Hematopoietic multipotent progenitor cell (in vitro differentiated cells): ENCODE measurements at places on chromosomes 12 and 14.

DNA sequence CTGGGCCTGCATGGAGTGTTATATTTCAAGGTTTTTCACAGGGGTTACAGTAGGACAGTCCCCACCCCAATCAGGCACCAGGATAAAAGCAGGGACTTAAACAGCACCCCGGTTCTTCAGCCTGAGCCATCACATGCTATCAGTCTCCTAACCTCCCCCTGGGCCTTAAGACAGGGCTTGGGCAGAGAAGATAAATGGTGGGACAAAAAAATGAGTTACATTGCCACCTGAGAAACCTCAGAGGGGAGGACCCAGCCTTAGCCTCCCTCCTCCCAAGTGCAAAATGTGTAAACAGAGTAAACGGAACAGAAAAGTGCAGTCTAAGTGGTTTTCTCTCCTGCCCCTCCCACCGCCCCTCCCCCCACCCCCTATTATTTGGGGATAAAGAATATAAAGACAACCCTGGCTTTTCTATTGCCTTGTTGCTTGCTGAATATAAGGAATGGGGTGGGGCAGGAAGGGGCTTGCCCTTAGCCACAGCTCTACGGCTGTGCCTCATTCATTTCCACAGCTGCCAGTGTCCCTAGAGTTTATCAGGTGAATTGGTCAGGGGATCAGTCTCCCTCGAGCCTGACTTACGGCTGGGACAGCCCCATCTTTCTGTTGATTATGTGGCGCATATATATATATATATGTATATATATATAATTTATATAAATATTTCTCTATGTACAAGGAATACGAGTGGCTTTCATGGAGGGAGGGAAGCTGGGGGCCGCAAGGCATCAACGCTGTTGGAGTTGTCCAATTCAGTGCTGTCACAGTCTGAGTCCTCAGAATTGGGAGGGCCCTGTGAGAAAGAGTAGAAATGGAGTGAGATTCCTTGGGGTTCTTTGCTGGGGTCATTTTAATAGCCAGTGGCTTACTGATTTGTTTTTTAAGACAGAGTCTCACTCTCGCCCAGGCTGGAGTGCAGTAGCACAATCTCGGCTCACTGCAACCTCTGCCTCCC is 18.5 kb downstream of the MAP3K12 start:
- no peak for DNase-seq

DNA sequence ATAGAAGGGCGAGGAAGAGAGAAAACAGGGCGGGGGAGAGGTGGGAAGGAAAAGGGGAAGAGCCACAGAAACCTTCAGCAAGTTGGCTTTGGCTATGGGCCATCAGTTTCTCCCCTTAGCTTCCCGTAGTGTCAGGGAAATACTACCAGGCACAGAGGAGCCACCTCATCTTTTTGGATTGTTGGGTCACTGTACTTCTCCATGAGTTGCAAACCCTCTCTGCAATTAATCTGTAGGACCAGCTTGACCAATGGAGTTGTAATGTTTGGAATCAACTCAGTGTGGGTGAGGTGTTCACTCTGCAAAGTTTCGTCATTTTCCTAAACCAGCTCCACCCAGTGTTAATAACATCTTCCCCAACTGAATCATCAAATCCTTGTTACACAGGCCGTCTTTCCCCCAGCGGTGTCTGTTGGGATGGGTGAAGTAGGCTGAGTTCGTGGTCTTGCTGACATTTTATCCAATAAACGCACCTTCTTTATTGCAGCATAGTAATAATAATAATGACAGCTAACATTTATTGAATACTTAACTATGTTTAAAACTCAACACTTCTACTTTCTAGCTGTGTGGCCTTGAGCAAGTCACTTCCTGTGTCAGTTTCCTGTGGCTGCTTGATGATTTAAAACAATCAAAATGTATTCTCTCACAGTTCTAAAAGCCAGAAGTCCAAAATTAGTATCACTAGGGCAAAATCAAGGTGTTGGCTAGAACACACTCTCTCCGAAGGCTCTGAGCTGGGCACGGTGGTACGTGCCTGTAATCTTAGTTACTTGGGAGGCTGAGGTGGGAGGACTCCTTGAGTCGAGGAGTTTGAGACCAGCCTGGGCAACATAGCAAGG is 8.1 kb upstream of the GLTP start:
- no peak for DNase-seq

GRCh38 chr14:92121207-92121669 is 268 bp downstream of the NDUFB1 start:
- DNase-seq, result no peak

DNA sequence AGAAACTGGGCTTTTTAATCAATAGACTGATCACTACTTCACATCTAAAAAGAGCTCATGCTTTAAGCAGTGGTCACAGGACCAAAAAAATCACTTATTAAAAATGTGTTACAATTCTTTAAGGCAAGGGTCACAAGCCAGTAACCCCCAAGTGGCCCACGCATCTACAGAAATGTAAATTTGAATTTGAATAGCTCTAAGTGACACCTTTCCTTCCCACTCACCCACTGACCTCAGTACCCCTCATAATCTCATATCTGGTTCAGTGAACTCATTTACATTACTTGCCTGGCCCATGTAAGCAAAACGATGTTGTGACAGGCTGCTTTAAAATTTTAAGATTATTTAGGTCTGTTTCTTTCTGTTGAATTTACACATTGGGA is 27.4 kb downstream of the NELL2 start:
- DNase-seq, result no peak

DNA sequence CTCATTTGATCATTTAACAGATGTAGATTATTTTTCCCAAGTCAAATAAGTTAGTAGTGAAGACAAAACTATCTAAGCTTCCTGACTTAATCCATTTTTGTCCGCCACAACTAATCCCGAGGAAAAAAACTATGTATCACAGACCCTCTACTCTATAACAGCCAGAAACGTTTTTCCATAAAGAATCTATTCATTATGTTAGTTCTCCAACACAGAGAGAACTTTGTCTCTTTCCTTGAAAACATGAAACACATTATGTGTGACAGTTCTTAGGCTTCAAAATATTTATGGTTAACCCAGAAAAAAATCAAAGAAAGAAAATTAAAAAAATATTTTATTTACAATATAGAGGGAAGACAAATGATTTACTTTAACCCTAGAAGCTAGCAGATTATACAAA is 100.1 kb downstream of the PLEKHG7 start:
- no peak for DNase-seq

DNA sequence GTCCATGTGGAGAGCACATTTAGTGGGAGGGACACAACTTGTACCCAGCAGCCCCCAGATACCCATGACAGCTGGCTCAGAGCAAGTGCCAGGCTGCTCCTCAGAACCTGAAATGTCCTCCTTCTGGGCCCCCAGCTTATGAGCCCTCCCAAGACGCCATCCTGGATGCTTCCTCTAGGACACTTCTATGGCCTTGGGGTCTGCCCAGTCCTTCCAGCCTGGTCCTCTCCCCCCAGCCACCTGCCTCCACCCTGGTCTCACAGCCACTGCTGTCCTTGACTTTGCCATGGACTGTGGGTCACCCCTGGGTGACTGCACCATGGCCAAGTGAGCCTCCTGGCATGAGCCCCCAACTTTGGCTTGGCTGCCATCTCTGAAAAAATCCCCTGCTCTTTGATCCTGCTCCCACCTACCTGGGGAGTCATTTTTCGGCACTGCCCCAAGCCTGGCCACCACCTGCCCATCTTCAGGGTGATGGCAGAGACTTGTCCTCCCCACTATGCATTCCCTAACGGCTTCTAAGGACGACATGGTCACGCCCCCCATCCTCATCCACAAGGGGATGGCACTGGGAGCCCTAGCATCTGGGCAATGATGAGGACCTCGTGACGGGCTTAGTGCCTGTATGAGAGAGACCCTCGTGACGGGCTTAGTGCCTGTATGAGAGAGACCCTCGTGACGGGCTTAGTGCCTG is 323.7 kb downstream of the TMEM121 start:
- DNase-seq, result no peak

- no peak for DNase-seq
These were observed 62.1 kb upstream of the KIF21A start for GRCh38 chr12:39505023-39505422.

DNA sequence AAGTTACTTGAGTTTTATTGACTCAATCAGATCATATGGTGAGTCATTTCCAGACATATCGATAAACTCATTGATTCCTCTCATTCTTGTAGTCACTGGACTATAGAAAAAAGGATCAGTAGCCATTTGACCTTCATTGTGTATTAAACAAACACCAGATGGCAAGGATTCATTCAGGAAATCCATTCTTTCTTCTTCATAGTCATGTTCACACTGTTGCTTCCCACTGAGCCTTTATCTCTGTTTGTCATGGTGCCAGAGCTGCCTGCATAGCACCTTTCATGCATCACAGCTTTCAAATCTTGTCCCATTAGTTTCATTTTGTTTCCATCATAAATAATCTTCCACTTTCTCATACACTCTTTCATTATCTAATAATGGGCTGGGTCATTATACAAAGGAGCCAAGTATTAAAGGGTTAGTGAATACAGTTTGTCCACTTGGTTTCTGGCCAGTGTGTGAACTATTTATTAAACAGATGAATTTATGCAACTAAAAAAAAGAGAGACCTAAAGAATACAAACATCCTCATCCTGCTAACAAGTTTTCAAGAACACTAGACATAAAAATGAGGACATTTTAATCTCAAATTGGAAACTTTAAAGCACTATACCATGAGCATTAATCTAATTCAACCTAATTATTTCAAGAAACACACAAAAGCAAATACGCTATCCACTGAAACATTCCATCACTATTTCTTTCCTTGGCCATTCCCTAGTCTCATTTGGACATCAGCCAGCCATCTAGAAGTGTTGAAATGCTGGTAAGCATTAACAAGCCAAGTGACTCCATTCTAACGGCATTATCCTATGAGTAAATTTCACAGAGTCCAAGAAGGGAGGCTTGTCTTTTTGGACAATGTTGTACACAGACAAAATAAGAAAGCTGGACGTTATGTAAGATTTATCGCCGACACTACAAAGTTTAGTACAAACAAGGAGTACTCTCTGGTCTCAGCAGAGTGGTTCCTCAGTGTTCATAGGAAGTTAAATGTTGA is 476.5 kb downstream of the FOXG1 start:
- no peak for DNase-seq

DNA sequence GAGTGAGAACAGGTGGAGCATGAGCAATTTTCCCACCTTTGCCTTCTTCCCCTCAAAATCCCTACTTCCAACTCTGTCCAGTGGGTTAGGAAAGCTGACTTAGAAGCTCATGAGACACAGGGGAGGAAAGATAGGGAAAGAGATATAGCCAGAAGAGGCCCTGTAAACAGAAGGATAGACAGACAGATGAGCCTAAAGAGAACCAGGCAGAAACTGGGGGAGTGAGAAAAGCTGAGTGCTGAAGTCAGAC is 5.0 kb downstream of the AJUBA start:
- no peak for DNase-seq

GRCh38 chr14:64074961-64075612 is 219.1 kb downstream of the ESR2 start:
- no peak for DNase-seq

- DNase-seq, result no peak
These were observed 229.5 kb upstream of the PLXNC1 start for GRCh38 chr12:93918900-93919299.

DNA sequence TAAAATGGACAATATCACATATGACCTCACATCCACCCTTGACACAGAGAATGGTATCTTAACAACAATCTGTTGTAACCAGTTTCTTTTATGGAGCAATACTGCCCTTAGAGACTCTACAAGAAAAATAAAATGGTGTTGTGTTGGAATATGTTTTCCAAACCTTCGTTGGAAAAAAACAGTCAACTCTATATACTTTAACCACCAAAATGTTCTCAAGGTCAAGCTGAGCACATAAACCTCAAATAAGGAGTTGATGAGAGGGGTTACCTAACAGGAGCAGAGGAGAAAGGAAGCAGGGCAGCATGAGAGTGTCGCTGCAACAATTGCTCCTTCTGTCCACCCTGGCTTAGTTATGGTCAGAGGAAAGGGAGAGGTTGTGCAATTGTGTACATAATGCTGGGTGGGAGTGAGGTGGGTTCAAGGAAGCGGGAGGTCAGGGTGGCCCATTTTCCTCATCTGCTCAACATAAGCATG is 179.2 kb upstream of the BMP4 start:
- no peak for DNase-seq

- DNase-seq, result no peak
These were observed 41.4 kb upstream of the AMIGO2 start for GRCh38 chr12:47121146-47121545.

GRCh38 chr12:47742253-47742825 is 16.3 kb downstream of the RAPGEF3 start:
- DNase-seq, result peak; percentile 40
